ENCODE measurements at places on chromosomes 1 and 21.

- DNase-seq = peak; percentile 90
These were observed 30.9 kb downstream of the SNAP47 start for GRCh38 chr1:227766015-227766634.

GRCh38 chr1:68800182-68800581, 303.3 kb upstream of the DEPDC1 start:
- DNase-seq = no peak

GRCh38 chr1:94351481-94351880, 66.7 kb upstream of the ABCD3 start:
- DNase-seq = no peak

GRCh38 chr1:108193333-108193732, 6.8 kb downstream of the SLC25A24 start:
- no peak for DNase-seq

DNA sequence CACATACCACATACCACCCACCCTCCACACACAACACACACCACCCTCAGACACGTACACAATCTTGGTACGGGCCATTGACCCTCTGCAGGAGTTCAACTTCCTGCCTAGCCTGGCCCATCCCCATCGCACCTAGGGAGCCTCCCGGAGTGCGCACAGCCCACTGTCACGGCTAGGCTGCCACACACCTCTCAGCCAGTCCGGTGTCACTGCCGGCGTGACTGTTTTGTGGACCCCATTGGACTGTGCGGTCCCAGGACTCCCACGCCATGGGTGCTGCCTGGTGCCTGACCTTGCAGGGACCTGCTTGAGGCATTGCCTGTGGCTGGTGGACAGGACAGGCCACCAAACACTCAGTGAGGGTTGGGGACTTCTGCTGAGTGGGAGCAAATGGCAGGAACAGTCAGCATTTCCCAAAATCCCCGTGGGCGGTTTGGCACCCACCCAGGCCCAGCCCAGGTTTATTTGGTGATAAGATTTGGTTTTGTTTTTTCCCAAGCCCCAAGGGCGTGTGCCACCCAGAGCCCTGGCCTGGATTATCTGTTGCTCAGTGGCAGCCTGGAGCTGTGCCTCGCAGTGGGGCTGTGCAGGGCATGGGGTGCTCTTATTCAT, 27.7 kb downstream of the RAB7B start:
- DNase-seq = no peak

DNA sequence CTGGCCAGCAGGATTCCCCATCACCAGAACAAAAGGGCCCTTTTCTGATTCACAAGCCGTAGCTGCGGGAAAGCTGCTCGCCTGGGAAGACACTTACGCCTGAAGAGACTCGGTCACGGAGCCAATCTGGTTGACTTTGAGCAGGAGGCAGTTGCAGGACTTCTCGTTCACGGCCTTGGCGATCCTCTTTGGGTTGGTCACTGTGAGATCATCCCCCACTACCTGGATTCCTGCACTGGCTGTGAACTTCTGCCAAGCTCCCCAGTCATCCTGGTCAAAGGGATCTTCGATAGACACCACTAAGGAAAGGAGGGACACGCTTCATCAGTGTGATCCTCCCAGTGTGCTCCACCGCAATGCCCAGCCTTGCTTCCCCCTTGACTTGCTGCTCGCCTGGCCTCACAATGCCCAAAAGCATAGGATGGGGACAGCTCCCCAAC, 14.7 kb downstream of the ENO1 start:
- no peak for DNase-seq
